ENCODE measurements at places on chromosomes 3 and 15.

DNA sequence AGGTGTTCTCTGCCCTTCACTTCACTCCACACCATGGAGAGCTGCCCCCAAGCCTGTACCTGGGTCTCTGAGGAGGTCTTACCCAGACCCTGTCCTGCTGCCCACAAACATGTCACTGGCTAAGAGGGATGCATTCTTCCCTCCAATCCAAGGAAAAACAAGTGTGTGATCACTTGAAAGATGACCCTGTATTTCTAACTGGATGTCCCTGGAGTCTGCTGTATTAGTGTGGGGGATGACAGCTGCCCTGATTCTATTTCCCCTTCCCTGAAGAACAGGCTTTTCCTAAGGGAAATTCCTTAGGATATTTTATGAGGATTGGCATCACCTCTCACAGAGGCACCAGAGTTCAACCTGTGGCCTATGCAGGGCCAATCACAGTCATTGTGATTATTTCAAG lies 55.0 kb upstream of the GATA2 start:
- no peak for DNase-seq

- no peak for DNase-seq
These were observed 343.5 kb upstream of the ICE2 start for GRCh38 chr15:60822403-60822802.

DNA sequence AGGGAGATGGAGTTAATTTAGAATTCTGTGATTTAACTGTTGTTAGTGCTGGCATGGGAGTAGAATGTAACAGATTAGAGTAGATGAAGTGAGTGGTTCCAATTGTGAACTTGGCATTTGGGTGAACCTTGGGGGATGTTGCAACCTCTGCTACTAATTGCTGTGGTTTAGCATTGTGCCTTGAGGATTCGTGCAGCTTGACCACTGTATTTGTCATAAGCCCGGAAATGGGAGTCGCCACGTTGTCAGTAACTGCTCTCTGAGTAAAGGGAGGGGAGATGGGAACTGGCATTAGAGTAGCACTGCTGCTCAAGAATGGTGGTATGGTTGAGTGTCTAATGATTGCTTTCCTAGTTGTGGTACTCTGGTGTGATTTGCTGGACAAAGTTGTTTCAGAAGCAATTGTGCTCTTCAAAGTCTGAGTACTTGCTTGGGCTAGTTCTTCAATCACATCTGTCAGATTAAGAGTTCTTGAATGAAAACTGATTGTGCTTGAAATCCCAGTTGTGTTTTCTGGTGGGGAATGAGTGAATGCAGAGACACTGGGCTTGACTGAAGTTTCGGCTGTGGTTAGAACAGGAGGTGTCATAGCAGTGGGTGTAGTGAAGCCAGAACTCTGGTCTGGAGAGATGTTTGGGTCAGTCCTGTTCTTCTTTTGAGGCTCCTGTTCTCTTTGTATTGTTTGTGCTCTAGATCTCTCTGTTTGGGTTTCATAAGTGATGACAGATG lies 15.4 kb downstream of the IGSF10 start:
- no peak for DNase-seq

DNA sequence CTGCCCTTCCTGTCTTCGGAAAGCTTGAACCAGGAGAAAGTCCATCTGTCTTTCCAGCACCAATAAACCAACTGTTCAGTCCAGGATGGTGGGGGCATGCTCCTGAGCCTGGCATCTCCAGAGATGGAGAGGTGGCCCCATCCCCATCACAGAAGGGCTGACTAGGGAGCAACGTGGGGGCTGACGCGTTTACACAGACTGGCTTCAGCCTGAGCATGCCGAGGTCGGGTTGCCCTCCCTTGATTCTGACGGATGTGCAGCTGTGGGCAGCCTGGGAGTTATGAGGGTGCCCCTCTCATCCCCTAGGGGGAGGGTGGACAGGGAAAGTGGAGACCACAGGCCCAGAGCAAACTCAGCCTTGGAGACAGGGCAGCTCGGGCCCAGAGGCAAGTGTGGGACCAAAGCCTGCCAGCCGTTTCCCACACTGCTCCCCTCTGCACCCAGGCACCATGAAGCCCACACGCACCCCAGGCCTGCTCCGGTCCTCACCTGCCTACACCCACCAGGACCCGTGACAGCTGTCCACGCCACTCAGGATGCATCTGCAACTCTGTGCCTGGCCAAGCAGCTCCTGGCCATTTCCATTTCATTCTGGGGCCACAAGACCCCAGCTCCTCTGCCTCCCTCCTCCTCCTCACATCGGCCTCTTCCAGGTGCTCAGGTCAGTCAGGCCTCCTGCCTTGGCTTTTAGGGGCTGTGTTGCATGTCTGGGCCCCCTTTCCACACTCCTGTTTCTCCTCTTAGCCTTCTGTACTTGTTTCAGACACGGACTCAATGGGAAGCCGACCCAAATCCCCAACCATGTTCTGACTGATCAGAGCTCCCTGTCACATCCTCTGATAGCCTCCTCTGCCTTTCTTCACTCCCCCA lies 48.2 kb upstream of the SLC41A3 start:
- DNase-seq: no peak

DNA sequence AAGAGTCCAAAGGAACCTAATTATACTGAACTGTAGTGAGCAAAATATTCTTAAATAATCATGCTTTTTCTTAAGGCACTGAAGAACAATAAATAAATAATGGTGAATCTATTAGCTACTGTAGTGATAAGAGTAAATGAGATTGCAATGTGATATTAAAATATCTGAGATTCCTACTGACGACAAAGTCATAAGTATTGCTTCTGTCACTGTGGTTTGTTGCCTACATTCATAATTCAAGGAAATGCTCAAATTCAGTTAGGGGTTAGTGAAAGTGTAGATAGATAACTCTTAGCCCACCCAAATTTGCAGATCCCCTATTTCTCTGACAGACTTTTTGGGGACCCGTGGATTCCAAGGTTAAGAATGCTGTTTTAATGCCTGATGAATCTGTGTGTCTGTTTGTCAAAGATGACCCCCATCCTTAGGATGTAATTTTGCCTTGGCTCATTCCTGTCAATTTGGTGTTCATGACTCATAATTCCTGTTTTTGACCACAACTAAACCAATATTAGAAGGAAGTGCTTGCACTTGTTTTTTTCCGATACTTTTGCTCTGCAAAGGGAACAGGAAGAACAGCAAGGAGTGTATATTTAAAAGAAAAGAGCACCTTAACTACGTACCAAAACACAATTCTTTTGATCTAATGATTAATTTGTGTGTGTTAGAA lies 86.7 kb downstream of the MAGI1 start:
- no peak for DNase-seq

DNA sequence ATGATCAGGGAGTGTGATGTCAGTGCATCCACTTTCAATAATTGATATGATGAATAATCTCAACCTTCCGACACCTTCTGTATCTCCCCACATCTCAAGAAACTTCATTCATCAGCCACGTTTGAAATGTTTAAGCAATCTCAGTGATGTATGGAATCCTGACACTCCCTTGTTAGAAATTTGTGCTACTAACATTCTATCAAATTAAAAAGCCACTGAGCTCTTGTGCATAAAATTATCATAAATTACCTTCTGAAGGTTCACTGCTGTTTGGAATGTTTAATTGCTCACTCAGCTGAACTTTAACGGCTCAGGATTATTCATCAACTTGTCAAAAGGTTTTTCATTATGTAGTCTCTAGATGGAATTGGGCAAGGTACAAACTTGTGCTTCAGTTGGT lies 108.4 kb upstream of the DPH6 start:
- DNase-seq: no peak

GRCh38 chr15:56207092-56207491 lies 36.6 kb downstream of the RFX7 start:
- DNase-seq: no peak

- DNase-seq: no peak
These were observed 273.2 kb downstream of the PDZRN3 start for GRCh38 chr3:73351423-73352071.

DNA sequence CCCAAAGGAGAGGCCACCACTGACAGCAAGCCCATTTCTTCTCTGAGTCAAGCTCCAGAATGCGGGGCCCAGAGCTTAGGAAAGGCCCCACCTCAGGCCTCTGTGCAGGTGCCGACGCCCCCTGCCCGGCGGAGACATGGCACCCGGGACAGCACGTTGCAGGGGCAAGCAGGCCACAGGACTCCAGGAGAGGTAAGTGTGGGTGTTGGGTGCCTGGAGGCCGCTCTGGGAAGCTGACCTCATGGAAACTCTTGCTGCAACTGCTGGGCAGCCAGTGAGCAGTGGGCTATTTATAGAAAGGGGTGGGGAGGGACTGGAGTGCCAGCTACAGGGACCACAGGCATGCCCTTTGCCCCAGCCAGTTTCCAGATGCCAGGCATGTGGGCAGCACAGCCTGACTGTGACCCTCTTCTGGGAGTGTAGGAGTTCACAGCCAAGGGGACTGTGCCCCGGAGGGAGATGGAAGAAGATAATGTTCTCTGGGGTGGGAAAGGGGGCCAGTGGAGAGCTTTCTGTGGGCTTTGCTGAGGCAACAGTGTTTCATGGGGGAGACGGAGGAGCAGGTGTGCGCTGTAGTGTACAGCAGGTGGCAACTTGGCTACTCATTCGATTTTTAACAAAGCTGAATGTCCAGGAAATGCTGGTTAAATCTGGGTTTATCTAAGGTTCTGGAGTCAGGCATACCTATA lies 23.7 kb downstream of the ALPK3 start:
- no peak for DNase-seq

DNA sequence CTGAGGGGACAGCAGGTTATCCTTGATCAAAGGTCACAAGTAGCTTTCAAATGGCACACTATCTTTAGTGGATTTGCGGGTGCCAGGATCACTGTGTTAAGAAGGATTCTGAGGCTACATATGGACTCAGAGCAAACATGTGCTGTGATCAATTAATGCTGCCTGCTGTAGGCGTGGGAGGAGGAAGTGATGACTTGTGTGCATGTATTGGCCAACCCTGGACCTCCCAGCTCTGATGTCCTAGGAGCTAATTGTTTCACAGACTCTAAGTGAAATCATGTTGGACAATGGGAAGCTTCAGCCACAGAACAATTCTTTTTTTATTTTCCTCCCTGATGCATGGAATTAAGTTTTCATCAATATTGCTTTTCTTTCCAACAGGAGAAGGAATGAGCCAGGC lies 24.4 kb downstream of the FAH start:
- no peak for DNase-seq

GRCh38 chr3:50515565-50516439 lies 12.4 kb upstream of the CACNA2D2 start:
- DNase-seq: no peak
